NCI-H2227 treated with DMSO at 0.1 percent for 48 hours (cell line): ENCODE measurements at places on chromosomes 11 and 22.

- no peak for DNase-seq
Observed at GRCh38 chr11:112652786-112653390, 308.3 kb upstream of the NCAM1 start.

DNA sequence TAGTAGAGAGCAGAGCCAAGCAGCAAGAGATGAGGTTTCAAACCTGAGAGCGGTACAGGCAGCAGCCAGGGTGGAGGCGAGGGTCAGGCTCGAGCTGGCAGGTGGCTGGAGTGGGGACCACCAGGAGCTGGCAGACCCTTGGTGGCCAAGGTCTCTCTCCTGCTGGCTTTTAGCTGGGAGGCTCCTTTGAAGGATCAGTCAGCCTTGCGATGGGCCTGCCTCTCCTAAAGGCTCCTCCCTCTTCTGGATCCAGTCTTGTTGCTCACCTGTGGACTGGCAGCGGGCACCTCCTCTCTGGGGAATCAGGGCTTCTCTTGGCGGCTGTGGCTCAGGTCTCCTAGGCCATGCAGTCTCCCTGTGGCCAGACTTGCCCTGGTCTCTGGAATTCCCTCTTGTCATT is 24.8 kb downstream of the TPST2 start:
- DNase-seq = no peak

GRCh38 chr22:28407645-28408044 is 272.0 kb downstream of the TTC28 start:
- no peak for DNase-seq

- DNase-seq = no peak
Observed at GRCh38 chr11:96385187-96385586, 4.5 kb downstream of the CCDC82 start.

DNA sequence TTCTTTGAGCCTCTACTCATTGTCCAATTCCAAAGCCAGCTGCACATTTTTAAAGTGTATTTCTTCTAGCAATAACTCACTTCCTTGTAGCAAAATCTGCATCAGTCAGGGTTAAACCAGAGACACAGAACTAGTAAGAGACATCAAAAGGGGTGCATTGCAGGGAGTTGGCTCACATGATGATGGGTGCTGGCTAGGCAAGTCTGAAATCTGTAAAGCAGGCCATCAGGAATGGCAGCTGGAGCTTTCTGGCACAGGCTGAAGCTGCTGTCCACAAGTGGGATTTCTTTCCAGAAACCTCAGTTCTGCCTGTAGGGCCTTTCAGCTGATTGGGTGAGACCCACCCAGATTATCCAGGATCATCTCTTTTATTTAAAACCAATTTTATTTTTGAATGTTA is 698.1 kb downstream of the NTM start:
- no peak for DNase-seq
